ENCODE measurements at places on chromosomes 11 and 22. TPM values are rescaled to one million over a fixed set of nuclear protein-coding genes. Genes with fewer than 3 reads are reported as not detected.

LRP4 gene
- total RNA-seq, result 39.6 TPM

IFITM2 gene
- total RNA-seq, result 23.3 TPM

SNX15 gene
- 34.7 TPM for total RNA-seq

MCAT gene
- total RNA-seq, result 32.2 TPM

RASSF10 gene
- not detected for total RNA-seq
